ENCODE measurements at places on chromosomes 5 and 9.
A peak's percentile ranks its signal among the peaks of the same experiment; 100 is the strongest.

DNA sequence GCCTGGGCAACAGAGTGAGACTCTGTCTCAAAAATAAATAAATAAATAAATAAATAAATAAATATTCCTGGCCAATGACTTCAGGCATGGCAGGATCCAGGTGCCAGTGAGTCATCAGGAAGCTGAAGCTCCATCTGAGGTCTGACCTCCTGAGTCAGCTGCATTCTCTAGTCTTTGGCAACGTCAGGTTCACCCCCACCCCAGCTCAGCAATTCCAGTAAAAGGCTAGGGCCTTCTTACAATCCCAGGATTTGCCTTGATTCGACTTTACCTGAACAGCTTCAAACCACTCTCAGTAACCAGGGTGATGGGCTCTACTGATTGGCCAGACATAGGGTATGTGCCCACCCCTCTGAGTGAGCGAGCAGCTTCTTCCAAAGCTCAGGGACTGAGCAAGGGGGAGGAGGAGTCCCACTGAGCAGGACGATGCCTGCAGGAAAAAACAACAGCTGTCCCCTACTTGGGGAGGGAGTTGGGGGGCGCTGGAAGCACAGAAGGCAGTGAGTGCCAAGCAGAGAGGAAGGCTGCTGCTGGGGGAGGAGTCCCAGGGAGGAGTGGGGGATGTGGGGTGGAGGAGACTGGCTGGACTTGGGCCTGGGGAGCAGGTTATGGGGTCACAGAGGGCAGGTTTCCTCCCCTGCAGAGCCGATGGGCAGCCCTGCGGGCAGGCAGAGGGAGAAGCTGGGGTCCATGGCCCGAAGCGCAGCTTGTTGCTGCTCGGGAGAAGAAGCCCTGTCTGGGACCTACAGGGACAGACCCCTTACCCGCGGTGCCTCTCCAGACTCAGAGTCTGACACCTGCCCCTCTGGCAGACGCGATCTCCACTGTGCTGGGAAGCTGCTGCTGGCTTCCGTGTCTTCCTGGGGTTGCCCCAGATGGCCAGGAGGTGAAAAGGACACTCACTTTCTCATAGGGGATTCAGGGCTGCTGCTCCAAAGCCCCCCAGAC lies 25.9 kb upstream of the UNC5A start:
- peak; percentile 66 for DNase-seq

- no peak for DNase-seq
Measured at GRCh38 chr9:28600226-28600625, 1026.9 kb upstream of the C9orf72 start.

DNA sequence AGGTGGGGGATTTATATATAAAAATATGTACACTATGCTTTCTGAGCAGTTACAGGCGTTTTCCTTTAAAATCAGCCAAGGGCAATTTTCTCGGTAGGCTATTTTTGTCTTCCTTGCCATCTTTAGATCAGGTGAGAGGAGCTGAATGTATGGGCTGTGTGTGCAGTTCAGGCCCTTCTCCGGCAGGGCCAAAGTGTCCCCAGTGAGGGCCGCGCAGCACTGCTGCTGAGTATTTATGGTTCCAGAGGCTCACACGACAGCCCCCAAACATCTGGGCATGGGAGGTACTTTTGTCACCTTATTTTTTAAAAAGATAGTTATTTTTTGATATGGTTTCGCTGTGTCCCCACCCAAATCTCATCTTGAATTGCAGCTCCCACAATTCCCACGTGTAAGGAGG lies 11.5 kb downstream of the GFPT2 start:
- no peak for DNase-seq

DNA sequence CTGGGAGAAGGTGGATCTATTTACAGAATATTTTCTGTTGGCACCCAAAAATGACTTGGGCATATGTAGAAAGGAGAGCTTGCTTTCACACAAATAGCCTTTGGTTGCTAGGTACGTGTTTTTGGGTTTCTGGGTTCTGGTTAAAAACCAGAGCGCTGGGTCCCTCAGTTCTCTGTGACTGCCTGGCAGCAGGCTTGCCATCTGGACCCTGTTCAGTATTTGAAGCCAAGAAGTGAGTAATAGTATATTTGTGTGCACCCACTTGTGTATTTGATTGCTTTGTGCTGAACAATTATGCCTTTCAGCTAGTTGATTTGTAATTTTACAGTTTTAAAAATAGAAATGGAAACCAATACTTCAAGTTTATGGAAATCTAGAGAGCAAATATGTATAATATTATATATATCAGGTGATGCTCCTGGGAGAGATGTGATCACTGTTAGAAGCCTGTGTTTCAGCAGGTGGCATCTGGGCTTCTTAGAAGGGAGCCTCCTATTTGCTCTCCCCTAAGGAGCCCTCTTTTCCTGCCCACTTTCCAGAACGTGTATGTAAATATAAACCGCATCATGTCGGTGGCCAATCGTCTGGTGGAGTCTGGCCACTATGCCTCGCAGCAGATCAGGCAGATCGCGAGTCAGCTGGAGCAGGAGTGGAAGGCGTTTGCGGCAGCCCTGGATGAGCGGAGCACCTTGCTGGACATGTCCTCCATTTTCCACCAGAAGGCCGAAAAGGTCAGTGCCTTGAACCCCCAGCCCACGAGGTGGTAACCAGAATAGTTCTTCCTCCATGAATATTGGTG lies 153.6 kb downstream of the TRIO start:
- no peak for DNase-seq

DNA sequence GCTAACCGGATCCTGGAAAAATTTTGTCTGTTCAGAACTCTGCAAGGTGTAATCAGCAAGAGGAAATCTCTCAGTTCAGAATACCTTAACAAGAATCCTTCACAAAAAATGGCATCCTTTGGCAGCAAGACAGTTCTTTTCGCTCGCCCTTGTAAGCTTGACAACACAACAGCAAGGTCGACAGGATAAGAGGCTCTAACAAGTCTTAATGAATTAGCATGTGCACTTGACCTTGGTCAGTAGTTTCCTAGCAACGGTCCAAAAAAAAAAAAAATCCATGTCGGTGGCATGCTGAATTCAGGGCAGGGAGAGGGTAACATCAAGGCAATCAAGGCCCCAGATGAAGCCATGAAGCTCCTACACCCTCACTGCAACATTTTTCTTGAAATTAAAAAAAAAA lies 172.8 kb downstream of the APBA1 start:
- no peak for DNase-seq

Measured in iPS-NIHi11 (cell line).